CD4-positive, alpha-beta T cell treated with Interleukin-17A for 1 hour (primary cell): ENCODE measurements at places on chromosomes 5 and 9.

GRCh38 chr5:160187091-160187490, 42.2 kb upstream of the FABP6 start:
- DNase-seq = no peak

DNA sequence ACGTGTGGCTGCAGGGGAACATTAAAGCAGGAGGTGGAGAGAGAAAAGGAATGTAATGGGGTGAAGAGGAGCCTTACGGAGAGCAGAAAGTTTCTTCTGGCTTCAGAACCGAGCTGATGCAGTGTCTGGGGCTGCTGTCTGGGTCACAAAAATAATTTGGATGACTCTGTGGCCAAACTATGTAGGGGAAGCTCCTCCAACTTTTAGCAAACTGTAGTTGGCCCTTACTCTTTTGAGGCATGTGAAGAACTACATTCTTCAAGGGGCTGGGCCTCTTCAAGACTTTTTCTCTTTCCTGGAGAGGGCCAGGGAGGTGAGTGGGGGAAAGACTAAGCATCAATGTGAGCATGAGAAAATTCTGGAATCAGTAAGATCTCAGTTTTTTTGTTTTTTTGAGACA, 31.9 kb upstream of the SPARC start:
- DNase-seq = no peak

DNA sequence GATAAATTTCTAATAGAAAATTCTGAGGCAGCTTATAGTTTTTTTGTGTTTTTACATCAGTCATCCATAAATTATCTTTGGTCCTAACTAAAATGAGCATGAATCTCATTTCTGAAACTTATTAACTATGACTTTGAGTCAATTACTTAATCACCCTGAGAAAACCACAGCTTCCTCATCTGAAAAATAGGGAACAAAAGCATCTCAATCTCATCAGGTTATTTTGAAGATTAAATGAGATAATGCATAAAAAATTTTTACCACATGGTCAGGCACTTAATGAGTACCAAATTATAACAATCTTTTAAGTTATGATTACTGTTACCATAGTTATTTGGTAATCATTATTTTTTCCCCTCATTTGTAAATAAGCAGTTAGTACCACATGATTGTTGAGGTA, 279.1 kb downstream of the MAST4 start:
- no peak for DNase-seq

- no peak for DNase-seq
Measured at GRCh38 chr5:10248378-10249260, 1.1 kb downstream of the ATPSCKMT start.

- no peak for DNase-seq
Measured at GRCh38 chr9:123238365-123238764, 30.0 kb downstream of the STRBP start.

DNA sequence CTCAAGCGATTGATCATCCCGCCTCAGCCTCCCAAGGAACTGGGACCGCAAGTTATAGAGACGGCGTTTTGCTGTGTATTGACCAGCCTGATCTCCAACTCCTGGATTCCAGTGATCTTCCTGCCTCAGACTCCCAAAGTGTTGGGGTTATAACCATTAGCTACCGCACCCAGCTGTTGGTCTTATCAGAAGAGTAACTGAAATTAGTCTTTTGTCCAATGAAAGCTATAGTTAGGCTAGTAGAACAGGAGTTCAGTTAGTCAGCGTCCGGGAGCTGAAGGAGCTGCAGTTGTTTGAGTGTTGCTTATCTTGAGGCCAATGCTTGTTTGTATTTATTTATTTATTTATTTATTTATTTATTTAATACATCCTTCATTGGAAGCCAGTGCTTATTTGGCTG, 3.2 kb upstream of the MIGA2 start:
- DNase-seq = no peak

- DNase-seq = no peak
Measured at GRCh38 chr5:76469656-76470290, 66.7 kb downstream of the IQGAP2 start.

DNA sequence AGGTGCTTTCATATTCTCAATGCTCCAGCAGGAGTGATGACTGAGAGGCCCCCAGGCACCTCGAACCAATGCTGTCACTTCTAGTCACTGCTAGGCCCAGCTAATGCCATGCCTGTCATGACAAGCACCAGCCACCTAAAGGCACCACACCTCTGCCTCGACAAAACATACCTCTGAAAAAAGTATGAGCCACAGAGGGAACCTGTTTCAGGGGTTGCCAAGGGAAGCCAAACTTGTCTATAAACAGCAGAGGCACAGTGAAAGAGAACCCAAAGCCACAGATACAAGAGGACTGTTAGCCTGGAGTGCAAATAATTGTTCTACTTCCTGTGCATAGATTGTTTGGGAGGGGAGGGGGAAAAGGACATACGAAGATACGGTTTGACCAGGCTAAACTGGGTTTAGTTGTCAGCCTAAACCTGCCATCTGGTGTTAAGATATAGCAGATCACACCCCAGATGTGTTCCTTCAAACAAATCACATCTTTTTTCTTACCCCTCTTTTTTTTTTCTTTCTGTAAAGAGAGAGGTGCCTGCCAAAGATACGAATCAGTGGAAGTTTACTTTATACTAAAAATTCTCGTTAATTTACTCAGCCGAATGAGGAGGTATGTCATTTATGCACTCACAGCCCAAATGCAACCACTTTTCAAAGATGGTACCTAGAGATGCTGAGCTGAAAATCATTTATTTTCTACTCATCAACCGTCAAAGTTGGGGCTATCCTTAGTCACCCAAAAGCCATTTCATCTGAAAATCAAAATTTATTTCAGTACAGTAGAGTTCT, 45.7 kb downstream of the BNC2 start:
- no peak for DNase-seq

GRCh38 chr5:88888848-88889188, 5.8 kb upstream of the MEF2C start:
- DNase-seq = no peak

DNA sequence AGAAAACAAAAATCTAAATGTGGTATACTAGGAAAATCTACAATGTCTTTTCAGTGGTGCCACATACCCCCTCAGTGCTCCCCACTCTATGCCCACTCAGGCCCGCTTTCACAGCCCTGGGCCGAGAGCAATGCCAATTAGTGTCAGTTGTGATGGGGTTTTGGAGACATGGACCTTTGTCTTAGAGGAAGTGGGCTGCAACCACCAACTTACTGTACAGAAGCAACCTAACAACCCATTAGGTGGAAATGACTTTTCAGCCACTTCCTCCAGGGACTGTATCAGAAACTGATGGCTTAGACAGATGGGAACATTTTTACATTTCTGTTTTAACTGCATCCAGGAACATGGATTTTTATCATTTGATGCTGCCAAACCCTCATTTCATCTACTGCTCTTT, 268.0 kb downstream of the BNC2 start:
- DNase-seq = no peak

GRCh38 chr9:69279084-69279731, 45.8 kb upstream of the ENTREP1 start:
- no peak for DNase-seq

DNA sequence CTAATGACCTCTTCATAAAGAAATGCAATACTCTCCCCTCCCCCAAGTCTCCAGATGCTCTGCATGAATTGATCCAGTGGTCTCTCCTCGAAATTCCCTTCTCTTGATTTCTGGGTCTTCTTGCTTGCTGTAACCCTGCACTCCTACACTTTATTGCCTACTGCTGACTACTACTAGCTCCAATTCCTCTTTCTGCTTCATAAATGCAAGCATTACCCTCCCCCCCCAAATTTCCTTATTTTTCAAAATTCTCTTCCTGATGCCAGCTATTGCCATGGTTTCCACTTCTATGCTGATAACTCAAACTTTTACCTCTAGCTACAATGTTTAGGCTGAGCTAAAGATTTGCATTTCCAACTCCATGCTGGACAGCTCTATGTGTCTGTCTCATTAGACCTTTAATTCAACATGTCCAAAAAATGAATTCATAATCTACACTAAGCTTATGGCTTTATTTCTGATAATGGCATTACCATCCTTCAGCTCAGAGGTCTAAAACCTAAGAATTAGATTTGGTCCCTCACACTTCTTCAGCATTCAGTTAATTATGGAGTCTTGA, 1.4 kb downstream of the ZBTB26 start:
- DNase-seq = no peak

- no peak for DNase-seq
Measured at GRCh38 chr5:35617060-35617434, 616 bp upstream of the SPEF2 start.

DNA sequence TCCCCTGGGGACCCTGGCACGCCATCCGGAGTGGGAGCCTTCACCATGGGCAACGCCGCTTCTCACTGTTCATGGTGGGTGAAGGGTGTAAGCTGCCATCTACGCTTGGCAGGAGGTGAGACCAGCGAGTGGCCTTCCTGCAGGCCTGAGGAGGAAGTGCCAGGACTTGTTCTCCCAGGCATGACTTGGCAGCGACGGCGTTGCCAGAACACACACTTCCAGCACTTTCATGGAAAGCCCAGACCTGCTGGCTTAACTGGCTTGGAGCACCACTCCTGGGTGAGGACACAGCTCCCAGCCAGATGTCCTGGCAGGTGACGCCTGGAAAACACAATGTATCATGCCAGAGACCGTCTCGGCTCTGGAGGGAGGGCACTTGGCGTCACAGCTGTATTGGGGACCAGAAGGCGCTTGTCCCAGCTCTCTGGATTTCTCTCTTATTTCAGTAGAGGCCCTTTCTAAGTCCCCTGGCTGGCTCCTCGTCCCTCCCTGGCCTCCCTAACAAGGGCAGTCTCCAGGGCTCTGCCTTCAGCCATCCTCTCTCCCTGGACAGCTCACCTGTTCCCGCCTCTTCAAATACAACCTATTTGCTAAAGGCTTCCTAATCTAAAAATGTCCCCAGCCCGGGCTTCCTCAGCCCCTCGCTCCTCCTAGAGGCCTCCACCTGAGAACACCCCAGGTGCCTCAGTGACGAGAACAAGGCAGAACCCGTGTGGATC, 188.3 kb downstream of the OLFM1 start:
- DNase-seq = no peak

- DNase-seq = no peak
Measured at GRCh38 chr5:116502616-116503015, 72.0 kb downstream of the SEMA6A start.

DNA sequence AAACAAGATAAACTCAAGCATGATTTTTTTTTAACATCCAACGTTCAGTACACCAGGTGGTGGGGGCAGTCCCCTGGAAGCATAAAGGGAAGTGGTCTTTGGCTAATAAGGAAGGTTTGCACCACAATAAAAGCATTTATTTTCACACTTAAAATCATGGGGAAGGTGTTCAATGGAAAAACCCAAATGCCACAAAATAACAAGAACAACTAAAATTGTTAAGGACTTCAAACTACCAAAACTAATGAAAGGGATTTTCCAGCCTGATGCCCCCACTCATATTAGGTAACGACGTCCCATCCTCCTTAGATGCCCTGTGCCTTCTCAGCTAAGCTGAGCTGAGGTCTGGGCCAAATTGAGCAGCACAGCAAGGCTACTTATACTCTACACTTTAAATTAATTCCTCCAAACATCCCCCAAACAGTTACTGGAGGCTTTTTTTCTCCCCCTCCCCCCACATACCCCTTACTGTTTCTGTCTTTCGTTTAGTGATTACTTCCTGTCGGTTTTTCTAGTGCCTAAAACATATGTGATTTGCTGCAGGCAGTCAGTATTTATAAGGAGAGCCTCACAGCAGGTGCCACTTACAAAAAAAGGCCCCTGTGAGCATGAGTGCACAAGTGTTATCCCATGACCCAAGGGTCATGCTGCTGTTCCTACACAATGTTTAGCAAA, 259.7 kb upstream of the ZNF608 start:
- no peak for DNase-seq

DNA sequence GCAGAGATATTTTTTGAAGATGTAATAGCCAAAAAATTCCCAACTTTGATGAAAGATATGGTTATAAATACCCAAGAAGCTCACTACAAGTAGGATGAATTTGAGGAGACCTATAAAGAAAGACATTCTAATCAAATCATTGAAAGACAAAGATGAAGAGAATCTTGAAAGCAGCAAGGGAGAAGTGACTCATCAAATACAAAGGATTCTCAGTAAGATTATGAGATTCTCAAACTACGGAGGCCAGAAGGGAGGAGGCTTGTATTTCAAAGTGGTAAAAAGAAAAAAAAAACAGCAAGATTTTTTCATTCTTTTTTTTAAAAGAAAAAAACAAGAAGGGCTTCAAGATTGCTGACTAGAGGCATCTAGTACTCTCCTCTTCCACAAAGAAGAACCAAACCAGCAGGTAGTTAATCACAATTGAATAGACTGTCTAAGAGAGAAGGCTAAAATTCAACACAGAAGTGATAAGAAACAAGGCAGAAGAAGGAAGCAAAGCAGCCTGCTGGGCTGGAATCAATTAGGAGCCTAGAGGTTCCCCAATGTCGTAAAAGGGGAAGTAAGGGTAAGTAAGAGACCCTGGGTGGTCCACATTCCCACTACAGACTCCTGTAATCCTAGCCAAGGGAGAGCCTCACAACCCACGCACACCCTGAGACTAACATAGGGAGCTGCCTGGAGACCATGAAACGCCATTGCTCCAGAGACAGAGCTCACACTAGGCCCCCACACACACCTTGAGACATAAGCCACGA, 59.1 kb upstream of the NIPAL4 start:
- no peak for DNase-seq

DNA sequence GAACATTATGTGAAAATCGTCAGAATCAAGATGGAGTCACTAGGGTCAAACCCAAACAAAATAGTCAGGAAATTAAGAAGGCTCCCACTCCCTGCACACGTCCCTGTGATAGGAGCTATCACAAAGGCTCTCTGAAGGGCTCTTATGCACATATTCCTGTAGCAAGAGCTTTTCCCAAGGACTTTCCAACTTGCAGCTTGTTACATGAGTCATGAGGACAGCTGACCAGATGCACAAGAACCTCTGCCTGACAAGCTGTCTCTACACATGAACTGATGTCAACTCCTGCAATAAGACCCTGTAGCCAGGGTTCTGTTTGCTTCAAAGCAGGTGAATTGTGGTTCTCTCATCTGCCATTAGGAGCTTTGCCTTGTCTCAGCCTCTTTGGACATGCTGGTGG, 122.4 kb downstream of the OLFM1 start:
- DNase-seq = no peak

GRCh38 chr5:143063175-143063970, 293.2 kb downstream of the ARHGAP26 start:
- DNase-seq = no peak

- DNase-seq = peak; percentile 90
Measured at GRCh38 chr9:71768388-71769174, at the start of gene CEMIP2. Gene CEMIP2, minus strand, starts transcription at chr9:71768513. Its CDS starts 18,140 bp downstream, at chr9:71750373.

- no peak for DNase-seq
Measured at GRCh38 chr5:32233696-32234447, 59.8 kb upstream of the GOLPH3 start.

DNA sequence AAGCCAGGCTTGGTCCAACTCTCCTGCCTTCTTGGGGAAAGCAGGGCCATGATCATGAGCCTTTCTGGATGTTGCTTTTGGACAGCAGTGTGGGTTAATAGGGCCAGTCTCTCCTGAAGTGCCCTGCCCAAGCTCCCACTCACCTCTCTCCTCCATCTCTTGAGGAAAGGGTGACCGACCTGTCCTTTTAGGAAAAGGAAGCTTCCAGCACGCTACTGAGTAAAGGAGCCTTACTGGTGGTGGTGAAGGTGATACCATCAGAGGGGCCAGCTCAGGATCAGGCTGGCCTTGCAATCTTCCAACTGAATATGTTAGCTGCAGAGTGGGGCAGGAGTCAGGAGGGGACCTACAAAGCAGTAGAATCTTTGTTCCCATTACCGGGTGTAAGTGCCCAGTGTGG, 2.2 kb upstream of the RGS3 start:
- DNase-seq = no peak

- no peak for DNase-seq
Measured at GRCh38 chr9:112771359-112772214, 21.0 kb downstream of the SNX30 start.
